ENCODE measurements at places on chromosomes 7 and 10. TPM values are rescaled to one million over a fixed set of nuclear protein-coding genes. Genes with fewer than 3 reads are reported as not detected.
A peak's percentile ranks its signal among the peaks of the same experiment; 100 is the strongest.

Gene OR2A42
- total RNA-seq: not detected

GRCh38 chr10:30812018-30812851 lies 182.7 kb upstream of the LYZL2 start:
- peak; percentile 37 for ATAC-seq

Gene ZPBP
- not detected for total RNA-seq

DNA sequence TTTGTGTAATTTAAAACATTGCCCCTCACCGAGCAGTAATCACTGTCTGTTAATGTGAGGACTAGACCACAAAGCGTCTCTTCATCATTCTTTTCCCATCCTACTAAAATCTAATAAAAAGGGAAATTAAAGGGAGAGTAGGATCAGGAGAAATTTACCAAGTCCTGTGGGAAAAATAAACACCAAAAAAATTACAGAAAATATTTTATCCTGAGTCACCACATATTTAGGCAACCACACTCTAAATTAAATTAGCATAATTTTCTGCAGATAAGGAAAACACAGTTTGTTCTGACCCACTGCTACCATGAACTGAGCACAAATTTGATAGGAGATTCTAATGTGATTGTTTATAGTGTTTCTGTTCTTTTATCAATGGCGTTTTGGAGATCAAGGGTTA lies 49.3 kb downstream of the CCDC6 start:
- no peak for ATAC-seq

- ATAC-seq: peak; percentile 14
Observed at GRCh38 chr10:5547931-5548660, 23.3 kb downstream of the CALML3 start.

Gene C10orf105
- not detected for total RNA-seq

Gene PTPN20
- 1.8 TPM for total RNA-seq

DNA sequence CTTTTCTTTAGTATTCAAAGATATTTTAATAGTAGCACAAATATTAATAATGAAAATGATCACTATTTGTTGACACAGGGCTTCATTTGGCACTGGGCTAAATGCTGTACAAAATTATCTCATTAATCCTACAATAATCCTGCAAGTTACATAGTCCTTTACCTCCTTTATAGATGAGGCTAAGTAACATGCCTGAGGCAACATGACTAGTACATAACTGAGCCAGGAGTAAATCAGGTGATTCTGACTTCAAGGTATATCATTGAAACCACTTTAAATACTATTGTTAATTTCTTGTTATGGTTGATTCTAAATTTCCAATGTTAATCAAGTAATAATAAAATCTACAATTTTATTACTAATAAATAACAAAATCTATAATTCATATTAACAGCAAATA lies 39.8 kb downstream of the SEM1 start:
- ATAC-seq: peak; percentile 55

- no peak for ATAC-seq
Observed at GRCh38 chr7:33630359-33630758, 275.0 kb upstream of the BMPER start.

- no peak for ATAC-seq
Observed at GRCh38 chr10:129078346-129078745, 388.7 kb upstream of the MGMT start.

GRCh38 chr10:121087129-121087528 lies 236.0 kb downstream of the WDR11 start:
- no peak for ATAC-seq

Gene MYO3A
- 0.20 TPM for total RNA-seq

DNA sequence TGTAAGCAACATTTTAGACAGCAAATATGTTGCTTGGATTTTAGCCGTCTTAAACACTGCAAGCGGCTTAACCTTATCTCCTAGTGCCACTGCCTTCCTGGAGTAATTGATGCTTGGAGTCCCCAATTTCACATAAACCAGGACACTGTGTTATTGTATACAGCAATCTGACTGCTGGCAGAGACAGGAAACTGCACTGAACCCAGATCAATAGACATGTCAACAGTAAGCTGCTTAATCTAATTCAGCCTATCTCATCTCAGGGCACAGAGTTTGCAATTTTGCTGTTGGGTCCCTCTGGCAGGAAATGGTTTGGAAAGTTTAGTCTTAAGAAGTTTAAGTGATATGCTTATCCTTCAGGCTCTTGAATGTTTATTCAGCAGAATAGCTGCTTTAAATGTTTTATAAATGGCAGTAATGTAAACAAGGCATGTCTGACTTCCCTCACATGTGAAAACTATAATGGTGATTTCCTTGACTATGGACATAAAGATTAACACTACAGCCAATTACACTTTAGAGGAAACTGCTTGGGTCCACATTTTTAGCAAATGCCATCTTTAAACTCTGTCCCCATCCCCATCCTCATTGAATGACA lies 598.6 kb downstream of the PARD3 start:
- ATAC-seq: no peak

GRCh38 chr7:106610996-106611886 lies 49.7 kb downstream of the CCDC71L start:
- ATAC-seq: no peak

Measured in esophagus mucosa (tissue), 1 donor.